ENCODE measurements at places on chromosomes 16 and 17. TPM values are rescaled to one million over a fixed set of nuclear protein-coding genes. Genes with fewer than 3 reads are reported as not detected.

Gene UBN1
- 19.7 TPM for total RNA-seq

Gene IGF2BP1
- 4.0 TPM for total RNA-seq

Gene MSLN
- total RNA-seq = 0.10 TPM

Gene TTLL6
- total RNA-seq = 0.60 TPM

Gene PSME3
- 96.1 TPM for total RNA-seq

Gene TPSAB1
- total RNA-seq = 0.39 TPM

Gene CBFB
- 98.3 TPM for total RNA-seq

Gene ADORA2B
- total RNA-seq = 14.4 TPM

Gene SERPINF2
- 0.24 TPM for total RNA-seq

Gene HP
- total RNA-seq = not detected

Gene WFIKKN1
- total RNA-seq = 0.10 TPM

Gene OSGIN1
- 4.2 TPM for total RNA-seq

Gene BCAR1
- 19.7 TPM for total RNA-seq

Gene C16orf92
- total RNA-seq = not detected

Gene MPP2
- 0.96 TPM for total RNA-seq

Gene TAC4
- total RNA-seq = not detected

Gene SLC22A31
- not detected for total RNA-seq

Gene KRT33A
- not detected for total RNA-seq

Gene QPRT
- 18.4 TPM for total RNA-seq

Gene C17orf78
- not detected for total RNA-seq

Gene HSD11B2
- total RNA-seq = not detected

Gene B4GALNT2
- not detected for total RNA-seq

Gene CCL3
- total RNA-seq = 0.96 TPM

Gene CHAD
- total RNA-seq = not detected

Gene CES3
- total RNA-seq = 0.10 TPM

Gene KRTAP17-1
- total RNA-seq = not detected

Gene ABCC11
- not detected for total RNA-seq

All from RPMI7951 (cell line).